Activated CD4-positive, alpha-beta T cell treated with anti-CD3 and anti-CD28 coated beads, Interleukin-10, Interleukin-2, amounts not matched to agents 100 ng/mL and 50 ng/mL, durations not matched to agents 16 hours and 8 hours (primary cell): ENCODE measurements at places on chromosomes 6 and 20.
A peak's percentile ranks its signal among the peaks of the same experiment; 100 is the strongest.

DNA sequence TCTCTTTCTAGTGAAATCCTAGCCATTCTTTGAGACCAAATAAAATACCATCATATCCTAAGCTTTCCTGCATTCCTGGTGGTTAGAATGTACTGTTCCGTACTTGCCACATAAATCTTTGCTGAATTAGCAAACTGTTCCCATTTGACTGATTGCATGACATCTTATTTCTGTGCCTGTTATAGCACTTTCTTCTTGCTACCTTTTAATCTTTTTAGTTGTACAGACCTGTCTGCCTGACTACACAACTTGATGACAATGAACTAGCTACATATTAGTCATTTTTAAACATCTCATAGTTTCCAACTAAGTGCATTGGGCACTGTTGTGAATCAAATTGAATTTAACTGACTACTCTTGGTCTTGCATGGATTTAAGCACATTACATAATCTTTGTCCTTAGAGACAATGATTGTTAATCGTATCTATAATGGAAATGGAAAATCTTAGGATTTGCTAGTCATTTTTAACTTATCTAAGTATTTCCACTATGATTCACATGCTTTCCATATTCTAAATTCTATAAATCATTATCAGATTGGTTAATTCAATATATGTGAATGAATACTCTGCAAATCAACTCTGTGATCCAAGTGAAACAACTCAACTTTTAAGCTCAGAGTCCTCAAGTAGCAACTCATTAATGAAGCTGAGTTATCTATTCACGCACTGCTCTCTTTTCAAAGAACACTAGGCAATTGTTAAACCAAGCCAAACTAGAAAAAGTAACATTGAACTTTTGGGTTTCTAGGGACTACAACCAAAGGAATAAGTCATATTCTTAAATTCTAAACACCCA lies 109.0 kb downstream of the TNFRSF21 start:
- no peak for DNase-seq

DNA sequence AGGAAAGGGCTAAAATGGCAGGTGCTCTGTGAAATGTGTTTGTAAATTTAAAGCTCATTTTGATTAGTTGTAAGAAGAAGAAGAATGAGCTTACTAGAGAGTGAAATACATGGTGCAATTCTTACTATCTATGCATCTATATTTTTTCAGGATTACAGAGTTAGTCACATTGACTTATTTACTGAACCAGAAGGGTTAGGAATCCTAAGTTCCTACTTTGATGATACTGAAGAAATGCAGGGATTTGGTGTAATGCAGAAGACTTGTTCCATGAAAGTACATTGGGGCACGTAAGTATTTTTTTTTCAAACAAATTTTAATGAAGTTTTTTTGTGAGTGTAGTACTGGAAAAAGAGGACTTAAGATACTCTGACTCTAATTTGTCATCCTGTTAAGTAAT lies 99.3 kb downstream of the RTN4IP1 start:
- DNase-seq, result no peak

- peak; percentile 93 for DNase-seq
These were observed 8.5 kb downstream of the CD164 start for GRCh38 chr6:109373762-109374161.

DNA sequence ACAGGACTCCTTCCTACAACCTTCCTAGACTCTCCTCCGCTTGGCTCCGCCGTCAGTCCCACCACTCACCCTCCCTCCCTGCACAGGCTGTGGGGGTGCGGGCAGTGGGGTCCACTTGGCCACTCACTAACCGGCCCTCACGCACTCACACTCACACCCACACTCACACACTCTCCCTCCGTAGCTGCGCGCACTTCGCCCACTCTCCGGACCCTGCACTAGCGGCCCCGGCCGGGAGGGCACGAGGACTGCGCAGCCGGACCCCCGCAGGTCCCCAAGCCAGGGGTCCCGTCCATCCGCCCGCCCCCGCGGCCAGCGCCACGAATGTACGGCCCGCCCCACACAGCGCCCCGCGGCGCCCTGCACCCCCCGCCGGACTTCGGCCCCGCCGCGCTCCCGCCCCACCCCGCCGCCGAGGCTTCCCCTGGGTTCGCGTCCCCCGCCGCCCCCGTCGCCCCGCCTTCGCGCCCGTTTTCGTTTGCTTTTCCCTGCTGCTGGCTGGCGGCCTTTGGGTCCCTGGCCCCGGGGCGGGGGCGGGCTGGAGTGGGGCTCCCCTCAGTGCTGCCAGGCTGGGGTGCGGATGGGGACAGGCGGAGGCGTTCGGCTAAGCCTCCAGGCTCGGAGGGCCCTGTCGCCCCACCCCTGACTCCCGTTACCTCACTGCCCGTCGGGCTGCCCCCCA lies 23.0 kb upstream of the SLC22A7 start:
- no peak for DNase-seq

GRCh38 chr20:56347628-56348304 lies 11.0 kb upstream of the FAM210B start:
- DNase-seq, result no peak

DNA sequence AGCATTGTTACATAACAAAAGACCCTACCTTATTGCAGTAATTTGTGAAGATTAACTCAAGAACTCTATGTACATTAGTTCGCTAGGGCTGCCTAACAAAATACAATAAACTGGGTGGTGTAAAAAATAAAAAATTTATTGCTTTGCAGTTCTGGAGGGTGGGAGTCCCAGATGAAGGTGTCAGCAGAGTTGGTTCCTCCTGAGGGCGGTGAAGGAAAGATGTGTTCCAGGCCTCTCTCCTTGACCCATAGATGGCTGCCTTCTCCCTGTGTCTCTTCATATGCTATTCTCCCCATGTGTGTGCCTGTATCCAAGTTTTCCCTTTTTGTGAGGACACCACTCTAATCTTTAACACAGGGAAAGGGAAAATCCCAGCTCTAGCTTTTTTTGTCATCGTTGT lies 305 bp upstream of the VNN1 start:
- DNase-seq, result no peak

- DNase-seq, result no peak
These were observed 322.2 kb downstream of the NRN1 start for GRCh38 chr6:5684320-5685053.

GRCh38 chr6:16244446-16244845 lies 6.1 kb downstream of the GMPR start:
- no peak for DNase-seq

DNA sequence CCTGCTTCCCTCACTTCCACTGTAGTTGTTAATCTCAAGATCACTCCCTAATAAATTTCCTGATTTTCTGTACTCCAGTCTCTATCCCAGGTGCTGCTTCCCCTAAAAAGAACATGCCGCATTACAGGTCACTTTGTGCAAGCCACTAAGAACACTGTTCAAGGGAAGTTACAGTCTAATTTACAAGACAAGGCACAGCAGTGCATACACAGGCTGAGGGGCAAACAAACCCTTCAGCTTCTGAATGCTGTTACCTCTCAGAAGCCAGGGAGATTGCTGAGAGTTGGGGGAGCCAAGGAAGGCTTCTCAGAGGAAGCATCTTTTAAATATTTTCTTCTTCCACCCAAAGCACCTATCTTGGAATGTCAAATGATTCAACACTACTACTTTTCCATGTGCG lies 445.3 kb upstream of the FLRT3 start:
- DNase-seq, result no peak

DNA sequence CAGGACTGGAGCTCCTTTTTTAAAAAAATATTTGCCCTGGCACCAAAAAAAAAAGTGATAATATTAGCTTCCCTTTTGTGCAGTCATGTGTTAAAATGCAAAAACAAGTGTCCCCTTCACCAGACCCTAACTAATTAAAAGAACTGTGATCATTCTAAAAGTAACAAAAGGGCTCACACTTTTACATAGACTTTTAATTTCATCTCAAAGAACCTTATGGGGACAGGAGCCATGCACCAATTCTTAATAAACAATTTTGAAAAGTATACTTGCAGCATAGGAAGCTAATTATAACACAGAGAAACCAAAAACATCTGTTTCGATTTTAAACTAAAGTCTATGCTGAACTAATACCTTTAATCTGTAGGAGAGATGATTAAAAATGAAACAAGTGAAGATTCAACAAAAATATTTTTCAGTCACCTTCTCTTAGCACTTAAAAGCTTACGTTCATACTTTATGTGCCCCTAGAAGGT lies 17.3 kb downstream of the STX7 start:
- peak; percentile 41 for DNase-seq

GRCh38 chr20:49825521-49826033 lies 12.9 kb downstream of the SLC9A8 start:
- no peak for DNase-seq

DNA sequence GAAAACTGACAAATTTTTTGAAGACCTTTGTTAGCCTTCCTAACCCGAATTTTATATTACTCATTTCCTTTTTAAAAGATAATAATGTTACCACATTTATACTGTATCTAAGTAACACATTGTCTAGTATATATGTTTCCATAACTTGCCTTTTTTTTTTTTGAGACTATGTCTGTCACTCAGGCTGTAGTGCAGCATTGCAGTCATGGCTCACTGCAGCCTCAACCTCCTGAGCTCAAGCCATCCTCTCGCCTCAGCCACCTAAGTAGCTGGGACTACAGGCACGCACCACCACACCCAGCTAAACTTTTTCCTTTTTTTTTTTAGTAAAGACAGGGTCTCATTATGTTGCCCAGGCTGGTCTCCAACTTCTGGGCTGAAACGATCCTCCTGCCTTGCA lies 18.6 kb downstream of the ZNFX1 start:
- no peak for DNase-seq

DNA sequence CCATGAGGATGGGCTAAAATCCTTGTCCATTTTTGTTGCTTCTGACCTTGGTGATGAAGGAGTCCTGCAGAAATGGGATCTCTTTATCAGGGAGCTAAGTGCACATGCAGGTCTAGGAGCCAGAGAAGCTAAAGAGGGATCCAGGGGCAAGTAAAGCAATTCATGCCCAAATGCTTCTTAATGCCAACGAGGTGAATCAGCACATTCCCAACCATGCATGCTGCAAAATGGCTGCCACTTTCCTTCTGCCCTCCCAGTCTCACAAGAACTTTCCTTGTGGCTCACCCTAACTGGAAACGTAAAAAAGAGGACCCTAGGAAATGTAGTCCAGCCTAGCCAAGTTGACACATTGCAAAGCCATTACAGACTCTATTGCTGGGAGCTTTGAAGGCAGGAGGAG lies 298.4 kb downstream of the MAFB start:
- no peak for DNase-seq

DNA sequence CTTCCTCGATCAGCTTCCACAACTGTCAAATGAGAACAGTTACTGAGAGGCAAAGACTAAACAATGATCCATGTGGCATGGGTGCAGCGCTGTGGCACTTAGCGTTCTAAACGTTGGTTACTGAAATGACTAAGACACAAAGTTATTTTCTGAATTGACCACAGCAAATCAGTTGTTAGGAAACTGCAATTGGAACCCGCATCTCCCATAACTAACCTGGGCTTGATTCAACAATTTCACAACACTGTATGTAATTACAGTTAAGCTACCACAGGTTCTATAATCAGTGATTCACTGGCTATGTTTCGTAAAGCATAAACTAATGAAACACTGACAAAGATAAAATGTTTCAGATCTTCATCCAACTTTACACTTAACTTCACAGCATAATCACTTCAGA lies 12.5 kb downstream of the WDR27 start:
- DNase-seq, result peak; percentile 25

DNA sequence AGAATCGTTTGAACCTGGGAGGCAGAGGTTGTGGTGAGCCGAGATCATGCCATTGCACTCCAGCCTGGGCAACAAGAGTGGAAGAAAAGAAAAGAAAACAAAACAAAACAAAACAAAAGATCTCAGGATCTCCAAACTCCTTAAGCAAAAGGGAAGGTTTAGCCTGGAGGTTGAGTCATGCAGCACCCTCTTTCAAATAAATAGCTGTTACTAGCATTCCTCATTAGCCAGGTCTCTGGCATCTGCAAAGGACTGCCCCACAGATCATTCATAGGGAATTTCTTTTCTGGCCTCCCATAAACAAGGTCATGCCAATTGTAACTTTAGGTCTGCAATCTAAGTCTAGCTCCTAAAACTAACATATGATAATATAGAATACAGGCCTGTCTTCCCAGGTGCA lies 37.2 kb downstream of the EDN1 start:
- DNase-seq, result no peak

GRCh38 chr6:30152016-30152673 lies 8.9 kb downstream of the TRIM10 start:
- DNase-seq, result no peak

- DNase-seq, result no peak
These were observed 12.3 kb upstream of the CTNNBL1 start for GRCh38 chr20:37681384-37682112.

DNA sequence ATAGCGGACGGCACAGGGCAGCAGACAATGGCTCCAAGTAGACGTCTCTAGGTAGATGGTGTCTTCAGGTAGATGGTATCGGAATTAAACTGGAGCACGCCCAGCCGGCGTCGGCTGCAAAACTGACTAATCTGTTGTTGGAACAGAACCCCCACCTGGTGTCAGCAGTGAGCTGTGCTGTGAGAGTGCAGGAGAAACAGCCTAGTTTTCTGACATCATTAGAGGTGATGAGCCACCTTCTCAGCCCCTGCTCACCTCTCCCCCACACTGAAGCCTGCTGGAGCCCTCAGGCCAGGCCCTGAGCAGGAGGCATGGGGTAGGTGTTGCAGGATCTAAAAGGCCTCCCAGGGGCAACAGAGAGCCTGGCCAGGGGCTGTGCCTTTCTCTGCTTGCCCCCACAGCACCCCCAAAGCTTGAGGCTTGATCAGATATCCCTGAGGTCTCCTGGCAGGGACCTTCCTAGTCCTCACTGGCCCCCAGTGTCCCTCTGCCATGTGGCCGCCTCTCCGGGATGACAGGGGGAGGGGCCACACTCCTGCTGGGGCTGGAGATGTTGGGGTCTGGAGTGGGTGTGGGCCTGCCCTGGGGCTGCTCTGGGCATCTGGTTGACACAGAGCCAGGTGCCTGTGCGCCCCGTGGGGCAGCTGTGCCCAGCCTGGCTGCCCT lies 6.9 kb upstream of the HELZ2 start:
- peak; percentile 65 for DNase-seq

- DNase-seq, result no peak
These were observed 174.6 kb downstream of the GMPR start for GRCh38 chr6:16412982-16413381.

GRCh38 chr6:151147118-151147832 lies 92.5 kb upstream of the AKAP12 start:
- DNase-seq, result no peak

GRCh38 chr6:3088446-3088845 lies 20.2 kb downstream of the RIPK1 start:
- no peak for DNase-seq
